ENCODE measurements at places on chromosomes 11 and 22.

- no peak for DNase-seq
These were observed 8.2 kb upstream of the ENDOD1 start for GRCh38 chr11:95081412-95081811.

- DNase-seq: no peak
These were observed 11.0 kb downstream of the TKFC start for GRCh38 chr11:61343792-61344745.

GRCh38 chr11:78266451-78266850 lies 77.7 kb downstream of the USP35 start:
- DNase-seq: no peak

GRCh38 chr11:114130115-114130576 lies 70.6 kb downstream of the ZBTB16 start:
- DNase-seq: no peak

GRCh38 chr11:802693-803466 lies 2.2 kb downstream of the PIDD1 start:
- DNase-seq: no peak

DNA sequence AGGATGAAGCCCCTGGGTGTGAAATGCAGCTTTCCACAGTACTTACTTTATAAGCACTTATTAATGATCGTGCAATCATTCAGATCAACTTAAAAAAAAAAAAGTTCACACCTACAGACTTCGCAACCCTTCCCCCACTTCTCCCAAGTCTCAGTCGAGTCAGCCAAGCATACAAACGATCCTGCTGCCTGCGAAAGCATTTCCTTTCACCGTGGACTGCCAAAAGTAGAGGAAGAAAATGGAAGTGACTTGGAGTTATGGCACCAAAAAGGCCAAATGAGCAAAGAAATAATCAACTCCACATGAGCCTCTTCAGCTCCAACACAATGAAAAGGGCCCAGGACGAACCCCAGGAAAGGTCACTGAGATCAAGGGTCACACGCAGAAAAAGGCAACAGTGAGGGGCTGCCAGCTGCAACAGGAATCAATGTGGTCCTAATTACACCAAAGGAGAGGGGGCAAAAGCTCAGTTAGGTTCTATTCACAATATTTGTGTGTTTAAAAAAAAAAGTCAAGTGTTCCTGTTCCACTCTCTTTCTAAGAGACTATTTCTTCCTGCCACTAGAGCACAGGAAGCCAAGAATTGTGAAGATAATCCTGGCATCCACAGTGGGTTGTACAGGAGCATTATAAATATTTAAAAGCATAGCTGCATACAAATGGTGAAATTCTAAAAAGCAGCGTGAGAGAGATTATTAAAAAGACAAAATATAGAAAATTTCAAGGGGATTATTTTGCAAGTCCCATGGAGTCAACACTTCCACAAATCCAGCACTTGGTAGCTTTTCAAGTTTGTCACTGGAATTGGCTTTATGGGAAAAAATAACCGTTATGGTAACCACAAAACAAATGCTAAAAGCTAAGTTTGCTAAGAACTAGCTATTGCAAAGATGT lies 28.4 kb downstream of the CDON start:
- DNase-seq: no peak

DNA sequence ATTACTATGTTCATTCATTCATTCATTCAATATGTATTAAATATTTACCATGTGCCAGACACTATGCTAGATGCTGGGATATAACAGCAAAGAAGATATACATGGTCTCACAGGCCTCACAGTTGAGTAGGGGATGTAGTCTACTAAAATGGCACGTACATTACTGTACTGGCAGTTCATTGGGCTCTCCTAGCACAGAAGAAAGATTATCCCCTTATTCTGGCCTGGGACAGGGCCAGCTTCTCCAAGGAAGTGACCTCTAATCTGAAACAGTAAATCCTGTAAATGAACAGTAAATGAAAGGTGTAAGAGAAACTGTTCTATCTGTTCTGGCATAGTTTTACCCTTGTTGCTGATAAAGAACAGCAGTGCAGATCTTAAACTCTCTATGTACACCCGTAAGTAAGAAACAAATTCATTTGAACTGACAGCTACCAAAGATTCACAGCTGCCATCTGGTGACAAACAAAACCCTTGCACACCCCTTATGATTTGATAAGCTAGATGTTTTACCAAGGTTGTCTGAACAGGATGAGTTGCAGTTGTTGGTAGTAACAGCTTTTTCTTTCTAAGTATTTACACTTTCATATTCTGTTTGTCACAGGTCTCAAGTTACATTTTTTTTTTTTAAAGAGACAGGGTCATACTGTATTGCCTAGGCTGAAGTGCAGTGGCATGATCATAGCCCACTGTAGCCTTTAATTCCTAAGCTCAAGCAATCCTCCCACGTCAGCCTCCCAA lies 263.1 kb downstream of the TMEM135 start:
- DNase-seq: no peak

All from B cell (primary cell).